Activated naive CD4-positive, alpha-beta T cell treated with anti-CD3 and anti-CD28 coated beads, Interleukin-2, amount 50 U/mL, for 72 hours (primary cell): ENCODE measurements at places on chromosomes 6 and 20. TPM values are rescaled to one million over a fixed set of nuclear protein-coding genes. Genes with fewer than 3 reads are reported as not detected.

Gene GPR63
- 1.3 TPM for total RNA-seq

Gene TFAP2A
- not detected for total RNA-seq

Gene PRIM2
- total RNA-seq, result 45.5 TPM

Gene FANCE
- total RNA-seq, result 14.7 TPM

Gene SPTLC3
- total RNA-seq, result not detected

Gene PMEPA1
- total RNA-seq, result 2.2 TPM

Gene RPL10A
- total RNA-seq, result 2,159 TPM

DNA sequence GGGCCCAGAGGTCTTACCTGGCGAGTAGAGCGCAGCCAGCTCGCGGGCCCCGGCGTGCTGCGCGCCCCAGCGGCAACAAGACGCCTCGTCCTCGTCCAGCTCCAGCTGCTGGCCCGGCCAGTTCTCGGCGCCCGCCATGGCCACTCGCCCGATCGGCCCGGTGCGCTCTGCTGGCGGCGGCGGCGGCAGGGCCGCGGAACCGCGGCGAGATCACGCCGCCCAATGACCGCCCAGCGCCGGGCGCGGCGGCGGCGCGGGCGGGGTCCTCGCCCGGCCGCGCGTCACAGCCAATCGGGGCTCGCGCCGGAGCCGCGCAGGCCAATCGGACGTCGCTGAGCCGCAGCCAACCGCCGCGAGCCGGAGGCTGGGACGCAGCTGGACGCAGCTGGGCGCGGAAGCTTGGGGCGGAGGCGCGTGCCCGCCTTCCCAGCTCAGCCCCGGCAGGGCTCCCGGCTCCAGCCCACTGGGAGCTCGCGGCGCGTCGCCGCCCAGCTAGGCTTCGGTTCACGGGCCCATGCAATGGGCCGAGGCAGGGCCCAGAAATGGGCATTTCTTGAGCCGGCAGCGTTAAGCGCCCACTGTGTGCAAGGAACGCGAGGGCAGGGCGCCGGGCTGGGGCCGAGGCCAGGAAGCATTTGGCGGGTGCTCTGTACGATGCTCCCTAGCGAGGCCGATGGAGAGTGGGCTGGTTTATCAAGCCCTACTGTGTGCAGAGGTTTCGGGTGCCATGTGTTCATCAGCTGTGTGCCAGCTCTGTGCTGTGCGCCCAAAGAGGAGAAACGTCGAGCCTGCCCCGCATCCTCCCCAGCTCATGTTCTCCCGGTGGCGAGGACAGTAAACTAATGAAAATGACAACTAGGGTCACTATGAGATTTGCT lies at the start of gene PEDS1:
TSS of gene PEDS1 (minus strand) at position 224 of the 878 bp plus-strand sequence. CDS start at position 138, 86 bp downstream.
- DNase-seq, result peak; percentile 82

GRCh38 chr20:35979544-35979943 lies 11.2 kb downstream of the CNBD2 start:
- DNase-seq, result no peak

DNA sequence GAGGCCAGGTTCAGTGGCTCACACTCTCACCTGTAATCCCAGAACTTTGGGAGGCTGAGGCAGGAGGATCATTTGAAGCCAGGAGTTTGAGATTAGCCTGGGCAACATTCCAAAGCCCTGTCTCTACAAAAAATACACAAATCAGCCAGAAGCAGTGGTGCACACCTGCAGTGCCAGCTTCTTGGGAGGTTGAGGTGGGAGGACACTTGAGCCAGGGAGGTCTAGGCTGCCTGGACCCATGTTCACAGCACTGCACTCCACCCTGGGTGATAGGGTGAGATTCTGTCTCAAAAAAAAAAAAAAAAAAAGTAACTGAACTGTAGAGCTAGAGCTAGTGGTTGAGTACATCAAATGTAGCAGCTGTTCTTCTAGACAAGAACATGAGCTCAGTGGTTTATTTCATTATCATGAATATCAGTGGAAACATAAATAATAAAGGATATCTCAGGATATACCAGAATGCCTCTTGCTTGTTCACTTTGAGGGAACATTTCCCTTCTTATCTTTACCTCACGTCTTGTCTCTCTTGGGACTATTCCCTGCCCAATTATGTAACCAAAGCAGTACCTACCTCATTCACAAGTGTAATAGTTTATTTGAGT lies 17.6 kb downstream of the NANP start:
- no peak for DNase-seq

DNA sequence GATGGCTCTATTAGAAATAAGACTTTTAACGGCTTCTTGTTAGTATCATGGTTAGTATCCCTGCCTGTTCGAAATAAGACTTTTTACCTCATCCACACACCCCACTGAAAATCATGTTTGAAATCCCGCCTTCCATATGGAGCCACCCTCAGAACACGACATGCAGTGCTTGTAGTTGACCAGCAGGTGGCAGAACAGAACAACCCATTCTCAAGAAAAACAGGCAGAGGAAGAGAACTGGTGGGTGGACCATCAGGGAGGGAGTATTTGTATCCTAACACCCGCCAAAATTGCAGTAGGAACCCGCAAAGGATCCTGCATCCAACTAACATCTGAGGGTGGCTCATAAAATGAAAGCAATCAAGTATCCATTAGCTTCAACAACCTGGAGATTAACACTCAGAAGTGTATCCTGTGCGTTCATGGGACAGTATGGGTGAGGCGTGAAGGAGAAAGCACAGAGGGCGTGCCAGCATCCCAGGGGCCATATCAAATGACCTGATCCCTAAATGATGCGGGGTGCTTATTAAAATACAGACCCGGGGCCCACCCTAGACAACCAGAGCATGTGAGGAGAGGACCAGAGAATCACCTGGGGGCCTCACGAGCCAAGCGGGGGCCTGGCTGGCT lies 89.6 kb upstream of the NHSL1 start:
- peak; percentile 69 for DNase-seq

- DNase-seq, result no peak
Observed at GRCh38 chr6:149332602-149333265, 15.2 kb downstream of the TAB2 start.

DNA sequence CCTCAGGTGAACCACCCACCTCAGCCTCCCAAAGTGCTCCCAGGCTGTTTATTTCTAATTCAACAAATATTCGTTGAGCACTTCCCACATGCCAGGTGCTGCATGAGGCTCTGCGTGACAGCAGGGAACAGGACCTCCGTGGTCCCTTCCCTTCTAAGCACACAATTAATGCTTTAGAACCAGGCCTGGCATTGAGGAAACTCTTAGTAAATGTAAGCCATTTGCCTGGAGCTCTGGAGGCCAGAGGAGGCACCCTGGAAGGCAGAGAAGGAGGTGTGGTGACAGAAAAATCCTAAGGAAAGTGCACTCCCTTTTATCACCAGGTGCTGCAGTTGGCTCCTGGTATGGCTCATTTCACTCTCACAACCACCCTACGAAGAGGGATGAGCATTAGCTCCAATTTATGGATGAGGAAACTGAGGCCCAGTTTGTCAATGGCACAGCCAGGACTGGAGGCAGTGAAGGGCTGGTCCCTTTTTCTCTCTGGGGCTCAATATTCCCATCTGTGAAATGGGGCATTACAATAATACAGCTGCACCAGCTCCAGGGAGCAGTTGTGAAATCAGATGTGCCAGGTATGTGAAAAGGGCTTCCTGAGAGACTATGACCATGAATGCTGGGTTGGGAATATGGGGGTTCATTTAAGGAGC lies 8.1 kb upstream of the ID1 start:
- no peak for DNase-seq

- no peak for DNase-seq
Observed at GRCh38 chr6:114055349-114055748, 84.4 kb upstream of the HDAC2 start.

DNA sequence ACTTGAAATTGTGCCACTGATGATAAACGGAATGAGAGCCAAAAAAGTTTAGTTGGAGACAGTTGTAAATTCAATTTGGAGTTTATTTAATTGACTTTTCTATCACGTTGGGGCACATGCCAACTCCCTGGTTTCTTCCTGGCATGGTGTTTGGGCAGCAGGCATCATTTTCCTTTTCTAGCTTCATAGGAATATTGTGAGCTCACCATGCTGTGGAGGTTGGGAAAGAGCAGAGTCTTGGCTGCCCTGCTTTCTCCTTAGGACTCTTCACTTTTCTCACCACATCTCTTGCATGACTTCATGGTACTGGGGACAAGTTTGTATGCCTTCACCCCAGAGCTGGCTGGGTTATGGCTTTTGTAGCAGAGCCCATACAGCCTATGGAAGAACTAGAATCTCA lies 6.4 kb downstream of the SCAND1 start:
- no peak for DNase-seq

GRCh38 chr20:21103582-21104465 lies 2.3 kb downstream of the LINC00237 start:
- DNase-seq, result no peak

DNA sequence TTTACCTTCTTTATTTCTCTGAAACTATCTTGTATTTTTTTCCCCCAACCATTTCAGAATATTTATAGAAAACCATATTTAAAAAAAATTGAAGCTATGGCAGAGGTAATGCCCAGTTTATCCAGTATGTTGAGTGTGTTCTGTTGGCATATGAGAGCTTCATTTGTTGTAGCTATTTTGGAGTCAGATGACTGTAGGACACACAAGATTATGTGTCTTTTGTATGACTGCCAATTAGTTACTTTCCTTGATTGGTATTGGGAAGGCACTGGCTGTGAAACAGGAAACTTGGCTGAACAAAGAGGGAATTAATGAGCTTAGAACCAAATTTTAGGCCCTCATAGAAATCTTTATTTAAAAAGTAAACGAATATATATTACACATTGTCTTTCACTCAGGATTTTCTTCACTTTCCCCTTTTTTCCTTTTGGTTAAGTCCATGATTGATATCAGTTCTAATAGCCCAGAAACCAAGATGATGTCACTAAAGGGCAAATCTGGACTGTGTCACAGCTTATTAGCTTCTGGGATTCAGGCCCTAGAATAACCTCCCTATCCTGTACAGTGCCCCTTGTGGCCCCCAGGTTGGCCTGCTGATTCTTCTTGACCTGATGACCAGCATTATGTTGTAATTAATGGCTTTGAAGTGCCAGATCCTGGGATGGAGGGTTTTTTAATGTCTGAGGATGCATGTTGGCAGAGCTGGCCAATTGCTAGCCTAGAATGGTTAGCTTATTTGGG lies 10.1 kb downstream of the CDC5L start:
- DNase-seq, result no peak

- DNase-seq, result peak; percentile 86
Observed at GRCh38 chr6:42547407-42548329, 16.2 kb upstream of the UBR2 start.

- no peak for DNase-seq
Observed at GRCh38 chr6:125611573-125612344, 137.7 kb upstream of the HEY2 start.

DNA sequence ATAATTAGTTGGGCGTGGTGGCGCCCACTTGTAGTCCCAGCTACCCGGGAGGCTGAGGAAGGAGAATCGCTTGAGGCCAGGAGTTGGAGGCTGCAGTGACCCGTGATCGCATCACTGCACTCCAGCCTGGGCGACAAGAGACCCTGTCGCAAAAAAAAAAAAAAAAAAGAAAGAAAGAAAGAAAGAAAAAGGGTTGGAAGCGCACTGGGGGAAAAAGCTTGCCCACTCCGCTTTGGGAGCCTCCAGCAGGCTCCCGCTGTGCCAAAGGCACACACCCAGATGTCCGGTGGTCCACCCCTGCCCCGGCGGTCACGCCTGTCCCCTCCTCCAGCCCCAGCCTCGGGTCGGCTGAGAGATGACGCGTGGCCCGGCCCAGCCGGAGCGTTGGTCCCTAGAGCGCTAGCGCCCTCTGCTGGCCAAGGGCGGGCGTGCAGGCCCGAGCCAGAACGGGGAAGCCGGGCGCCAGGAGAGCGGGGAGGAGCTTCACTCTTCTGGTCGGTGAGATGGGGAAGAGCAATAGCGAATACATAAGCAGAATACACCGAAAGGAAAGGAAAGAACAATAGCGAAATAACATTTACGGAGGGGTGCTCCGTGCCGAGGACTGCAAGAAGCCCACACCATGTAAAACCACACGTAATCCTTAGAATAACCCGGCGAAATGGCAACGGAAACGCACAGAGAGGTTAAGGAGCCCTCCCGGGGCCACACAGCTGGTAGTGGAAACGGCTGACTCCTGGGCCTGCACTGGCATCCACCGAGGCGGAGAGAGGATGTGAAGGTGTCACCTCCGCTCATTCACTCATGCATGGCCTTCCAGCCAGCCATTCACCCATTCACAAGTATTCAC lies 41.7 kb downstream of the UBE2V1 start:
- peak; percentile 88 for DNase-seq

DNA sequence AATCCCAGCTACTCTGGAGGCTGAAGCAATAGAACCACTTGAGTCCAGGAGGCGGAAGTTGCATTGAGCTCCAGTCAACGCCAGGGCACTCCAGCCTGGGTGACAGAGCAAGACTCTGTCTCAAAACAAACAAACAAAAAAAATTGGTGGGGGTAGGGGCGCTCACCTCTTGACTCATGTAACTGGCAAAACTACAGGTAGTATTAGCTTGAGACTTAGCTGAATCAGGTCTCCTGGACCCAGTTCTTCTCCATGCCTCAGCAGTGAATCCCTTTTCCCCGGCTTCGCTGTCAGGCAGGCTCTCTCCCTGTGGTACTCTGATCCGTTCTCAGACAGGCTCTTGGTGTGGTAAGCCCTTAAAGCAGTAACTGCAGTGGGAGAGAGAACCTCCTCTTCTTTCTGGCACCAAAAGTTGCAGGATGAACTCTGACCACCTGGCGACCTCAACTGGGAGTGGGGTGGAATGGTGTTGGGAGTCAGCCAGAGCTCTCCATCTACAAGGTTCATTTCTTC lies 12.9 kb downstream of the SLC9A8 start:
- DNase-seq, result no peak

GRCh38 chr6:80165819-80166218 lies 59.3 kb downstream of the BCKDHB start:
- no peak for DNase-seq

DNA sequence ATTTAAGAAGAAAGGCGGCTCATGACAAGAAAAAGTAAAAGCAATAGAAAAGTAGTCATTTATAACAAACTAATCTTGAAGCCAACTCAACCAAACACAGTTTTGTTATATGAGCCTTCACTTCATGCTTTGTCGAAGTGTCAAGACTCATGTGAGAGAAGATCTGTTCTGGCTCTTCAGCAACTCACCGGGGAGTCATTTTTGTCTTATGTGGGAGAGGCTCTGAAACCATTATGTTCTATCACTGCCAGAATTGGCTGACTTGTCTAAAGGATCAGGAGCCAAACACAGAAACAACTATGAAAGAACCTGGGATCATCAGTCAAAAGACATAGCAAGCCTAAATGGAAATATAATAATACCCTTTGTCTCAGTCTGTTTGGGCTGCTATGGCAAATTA lies 105.2 kb downstream of the CDK19 start:
- DNase-seq, result no peak

DNA sequence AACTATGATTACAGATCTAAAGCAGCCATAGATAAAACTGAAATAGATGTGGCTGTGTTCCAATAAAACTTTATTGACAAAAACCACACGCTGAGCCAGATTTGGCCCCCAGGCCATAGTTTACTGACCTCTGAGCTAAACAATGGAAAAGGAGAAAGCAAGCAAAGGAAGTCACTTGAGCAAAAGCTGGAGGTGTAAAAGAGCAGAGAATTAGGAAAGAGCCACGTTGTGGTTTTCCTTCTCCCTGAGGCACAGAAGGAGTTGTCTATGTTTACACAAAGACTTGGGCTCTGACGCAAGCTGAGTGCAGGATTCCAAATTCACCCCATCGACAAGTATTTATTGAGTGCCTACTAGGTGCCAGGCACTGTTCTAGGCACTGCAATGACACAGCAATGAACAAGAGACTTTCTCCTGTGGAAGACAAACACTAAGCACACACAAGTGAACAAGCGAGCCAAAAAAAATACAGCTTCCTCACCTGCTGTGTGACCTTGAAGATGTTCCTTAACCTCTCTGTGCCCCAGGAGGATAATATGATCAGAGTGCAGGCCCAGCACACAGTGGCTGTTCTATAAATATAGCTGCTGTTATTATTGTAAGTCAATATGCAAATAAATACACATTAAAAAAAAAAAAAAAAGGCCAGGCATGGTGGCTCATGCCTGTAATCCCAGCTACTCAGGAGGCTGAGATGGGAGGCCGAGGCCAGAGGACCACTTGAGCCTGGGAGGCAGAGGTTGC lies 75.4 kb upstream of the PTPN1 start:
- DNase-seq, result no peak
